ENCODE measurements at places on chromosomes 5 and 9.

GRCh38 chr9:105087910-105088898 is 156.2 kb upstream of the SLC44A1 start:
- DNase-seq: no peak

DNA sequence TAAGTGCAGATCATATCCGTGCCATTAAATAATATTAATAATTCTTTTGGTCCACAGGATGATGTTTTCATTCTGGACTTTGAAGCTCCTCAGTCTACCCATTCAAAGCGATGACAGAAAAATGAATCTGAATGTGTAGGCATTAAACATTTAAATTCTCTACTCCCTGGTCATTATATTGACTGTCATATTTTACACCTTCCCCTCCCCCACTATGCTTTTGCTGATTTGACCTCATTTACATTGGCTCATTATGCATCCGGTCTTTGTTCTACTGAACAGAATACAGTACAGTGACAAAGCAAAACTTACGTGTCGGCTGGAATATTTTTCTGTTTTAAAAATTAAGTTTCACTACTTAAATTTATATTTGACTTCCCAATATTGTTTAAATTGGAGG is 289.7 kb upstream of the TMEM161B start:
- DNase-seq: no peak

DNA sequence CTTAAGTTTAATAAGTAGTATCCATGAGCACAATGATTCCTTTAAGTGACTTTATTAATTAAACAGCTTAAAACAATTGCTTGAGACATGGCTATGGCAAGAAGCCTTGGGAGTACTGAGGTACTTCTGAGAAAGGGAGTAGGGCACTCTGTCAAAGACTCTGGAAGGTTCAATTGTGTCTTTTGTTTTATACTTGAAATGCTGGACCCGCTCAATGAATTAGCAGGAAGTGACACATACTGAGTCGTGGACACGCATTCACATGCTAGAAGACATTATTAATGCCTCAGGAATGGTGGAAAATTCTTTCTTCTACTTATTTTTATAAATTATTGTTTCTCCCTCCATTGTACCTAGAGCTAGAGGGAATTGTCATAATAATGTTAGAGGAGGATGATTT is 347.3 kb upstream of the ZNF608 start:
- no peak for DNase-seq

- no peak for DNase-seq
Observed at GRCh38 chr9:95091601-95092261, 225.8 kb downstream of the FANCC start.

DNA sequence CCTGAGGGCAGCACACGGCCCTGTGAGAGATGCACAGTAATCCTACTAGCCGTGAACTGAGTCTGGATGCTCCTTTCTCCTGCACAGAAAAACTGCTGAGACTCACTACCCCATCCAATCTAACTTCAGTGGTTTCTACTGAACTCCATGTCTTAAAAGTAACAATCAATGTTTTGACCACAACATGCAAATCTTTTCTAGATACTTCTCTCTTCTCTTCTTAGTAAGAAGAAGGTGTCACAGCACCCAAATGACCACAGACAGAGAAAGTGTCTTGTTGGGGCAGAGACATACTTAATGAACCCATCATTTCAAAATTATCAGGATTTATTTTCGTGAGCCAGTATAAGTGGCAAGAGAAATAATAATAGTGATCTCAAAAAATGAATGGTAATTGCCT is 285.8 kb upstream of the MEF2C start:
- DNase-seq: no peak

DNA sequence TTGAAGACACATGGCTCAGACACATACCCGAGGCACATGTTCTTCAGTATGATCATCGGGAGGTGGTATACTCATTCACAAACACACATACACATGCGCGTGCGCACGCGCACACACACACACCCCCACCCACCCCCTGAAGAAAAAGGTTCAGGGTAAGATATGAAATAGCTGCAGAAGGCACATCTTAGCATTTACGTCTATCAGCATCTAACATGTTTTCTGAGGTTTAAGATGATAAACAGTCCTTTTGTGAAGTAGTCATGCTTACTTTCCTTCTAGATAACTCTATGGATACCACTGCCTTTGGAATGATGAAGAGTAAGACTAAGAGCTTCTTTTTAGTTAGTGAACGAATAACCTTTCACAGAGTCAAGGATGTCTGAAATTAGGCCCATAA is 105.1 kb upstream of the GNA14 start:
- no peak for DNase-seq

- no peak for DNase-seq
Observed at GRCh38 chr5:14871214-14872069, at the start of gene ANKH. Gene ANKH, minus strand, starts transcription at chr5:14871778. Its CDS starts 331 bp downstream, at chr5:14871447.

- DNase-seq: no peak
Observed at GRCh38 chr9:110148384-110148783, 59.6 kb downstream of the C9orf152 start.
